8988T (cell line): ENCODE measurements at places on chromosomes 7 and 10.
A peak's percentile ranks its signal among the peaks of the same experiment; 100 is the strongest.

DNA sequence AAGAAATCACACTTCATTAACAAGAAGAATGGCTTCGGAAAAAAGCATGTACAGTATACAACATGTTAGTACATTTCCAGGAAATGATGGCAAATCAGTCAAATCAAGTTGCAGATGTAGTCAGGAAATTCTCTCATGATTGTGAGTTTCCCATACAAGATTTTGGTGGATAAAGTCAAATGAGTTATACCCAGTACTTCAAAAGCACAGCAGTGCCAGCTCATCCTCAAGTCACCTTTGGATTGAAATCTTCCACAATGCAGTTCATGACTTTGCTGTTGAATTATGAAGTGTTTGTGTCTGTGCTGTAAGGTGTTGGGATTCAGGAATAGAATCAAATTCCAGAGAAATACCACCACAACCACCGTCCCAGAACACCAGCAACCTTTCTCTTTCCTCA, 301.3 kb upstream of the BMPER start:
- no peak for DNase-seq

DNA sequence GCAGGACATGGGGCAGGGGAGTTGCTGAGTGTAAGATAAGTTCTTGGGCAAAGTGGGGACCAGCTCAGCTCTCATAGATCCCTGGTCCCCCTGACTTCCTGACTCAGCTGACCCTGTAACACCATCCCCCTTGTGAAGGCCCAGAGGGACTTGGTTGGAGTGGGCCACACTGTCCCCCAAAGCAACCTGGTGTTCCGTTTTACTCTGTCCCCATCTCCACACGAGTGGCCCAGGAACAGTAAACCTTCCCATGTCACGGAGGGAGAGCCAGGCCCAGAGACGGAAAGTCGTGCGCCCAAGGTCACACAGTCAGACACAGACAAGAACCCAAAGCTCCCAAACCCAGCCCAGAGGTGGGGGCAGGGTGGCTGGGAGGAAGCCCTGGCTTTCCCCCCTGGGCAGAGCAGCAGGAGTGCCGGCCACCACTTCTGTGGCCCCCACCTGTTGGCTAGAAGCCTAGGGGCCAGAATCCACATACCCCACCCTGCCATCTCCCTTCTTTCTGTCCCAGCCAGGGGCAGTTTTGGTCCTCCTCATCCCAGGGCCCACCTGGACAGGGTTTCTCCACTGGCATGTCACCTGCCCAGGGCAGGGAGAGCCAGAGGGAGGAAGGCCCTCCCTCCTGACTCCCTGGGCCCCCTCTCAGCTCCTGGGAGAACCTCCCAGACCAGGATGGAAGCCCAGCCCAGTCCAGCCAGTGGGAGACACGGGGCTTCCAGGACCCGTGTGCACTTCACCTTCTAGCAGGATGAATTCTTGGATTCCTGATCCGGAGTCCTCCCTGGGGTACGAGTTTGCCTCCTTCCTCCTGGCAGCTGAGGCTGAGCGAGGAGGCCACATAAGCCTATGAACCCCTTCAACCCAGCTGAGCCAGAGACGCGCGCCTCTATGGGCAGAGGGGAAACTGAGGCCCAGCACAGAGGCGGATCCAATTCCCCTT, 20.6 kb upstream of the VPS37D start:
- no peak for DNase-seq

- DNase-seq, result no peak
These were observed 2.4 kb downstream of the GNG11 start for GRCh38 chr7:93923942-93924341.

GRCh38 chr7:19095353-19095860, 22.0 kb downstream of the TWIST1 start:
- DNase-seq, result no peak

DNA sequence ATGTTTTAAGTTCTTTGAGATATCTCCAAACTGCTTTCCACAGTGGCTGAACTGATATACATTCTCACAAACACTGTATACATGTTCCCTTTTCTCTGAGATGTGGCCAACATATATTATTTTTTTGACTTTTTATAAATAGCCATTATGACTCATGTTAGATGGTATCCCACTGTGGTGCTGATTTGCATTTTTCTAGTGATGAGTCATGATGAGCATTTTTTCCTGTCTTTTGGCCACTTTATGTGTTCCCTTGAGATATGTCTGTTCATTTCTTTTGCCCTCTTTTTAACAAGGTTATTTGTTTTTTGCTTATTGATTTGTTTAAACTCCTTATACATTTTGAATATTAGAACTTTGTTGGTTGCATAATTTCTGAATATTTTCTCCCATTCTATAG, 1055.1 kb downstream of the NXPH1 start:
- no peak for DNase-seq

- DNase-seq, result no peak
These were observed 129.1 kb downstream of the THSD7A start for GRCh38 chr7:11702938-11703337.

GRCh38 chr7:68031180-68031943, 1034.7 kb downstream of the TYW1 start:
- no peak for DNase-seq

DNA sequence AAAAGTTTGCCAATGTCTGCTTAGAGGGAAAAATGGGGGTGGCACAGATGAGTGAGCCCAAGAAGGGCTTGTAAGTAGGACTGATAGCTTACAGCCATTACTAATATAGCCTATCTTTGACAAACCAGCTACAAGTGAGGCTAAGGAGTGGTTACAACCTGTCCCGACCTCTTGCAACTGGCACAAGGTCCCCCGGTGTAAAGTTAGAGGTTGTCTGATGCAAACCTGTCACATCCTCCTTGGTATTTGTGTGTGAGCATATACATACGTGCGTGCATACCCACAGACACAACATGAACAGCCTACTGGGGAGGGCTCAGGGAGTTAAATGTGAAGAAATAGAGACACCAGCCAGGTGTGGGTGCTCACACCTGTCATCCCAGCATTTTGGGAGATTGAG, 14.6 kb downstream of the ADAP1 start:
- DNase-seq, result no peak

DNA sequence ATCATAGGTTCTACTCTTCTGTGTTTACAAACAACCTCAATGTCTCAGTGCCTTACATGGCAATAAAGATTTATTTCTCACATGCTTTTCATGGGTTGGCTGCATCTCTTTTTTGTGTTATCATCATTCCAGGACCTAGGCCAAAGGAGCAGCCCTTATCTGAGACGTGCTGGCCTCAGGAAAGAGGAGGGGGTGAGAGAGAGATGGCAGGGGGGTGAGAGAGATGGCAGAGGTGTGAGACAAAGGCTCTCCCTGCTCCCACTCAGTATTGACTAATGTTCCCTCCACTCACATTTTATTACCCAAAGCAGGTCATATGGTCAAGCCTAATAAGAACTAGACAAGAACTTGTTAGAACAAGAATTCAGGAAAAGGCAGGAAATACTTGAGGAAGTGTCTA, 120.1 kb upstream of the PRR15 start:
- no peak for DNase-seq

DNA sequence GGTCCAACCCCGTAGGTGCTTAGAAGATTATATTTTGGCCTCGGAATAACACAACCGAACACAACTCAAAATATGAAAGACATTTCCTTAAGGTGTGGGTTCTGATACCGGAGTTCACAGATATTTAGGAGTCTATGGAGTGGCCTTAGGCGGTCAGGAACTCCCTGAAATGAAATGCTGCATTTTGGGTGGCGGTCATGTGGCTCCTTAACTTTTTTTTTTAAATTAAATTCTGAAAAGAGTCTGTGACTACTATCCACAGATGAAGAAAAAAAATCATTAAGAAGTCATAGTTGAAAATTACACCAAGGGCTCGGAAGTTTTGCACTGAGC, 290.9 kb upstream of the NFE2L3 start:
- DNase-seq, result no peak

- DNase-seq, result no peak
These were observed 150.4 kb upstream of the PRPS1L1 start for GRCh38 chr7:18177815-18178660.

DNA sequence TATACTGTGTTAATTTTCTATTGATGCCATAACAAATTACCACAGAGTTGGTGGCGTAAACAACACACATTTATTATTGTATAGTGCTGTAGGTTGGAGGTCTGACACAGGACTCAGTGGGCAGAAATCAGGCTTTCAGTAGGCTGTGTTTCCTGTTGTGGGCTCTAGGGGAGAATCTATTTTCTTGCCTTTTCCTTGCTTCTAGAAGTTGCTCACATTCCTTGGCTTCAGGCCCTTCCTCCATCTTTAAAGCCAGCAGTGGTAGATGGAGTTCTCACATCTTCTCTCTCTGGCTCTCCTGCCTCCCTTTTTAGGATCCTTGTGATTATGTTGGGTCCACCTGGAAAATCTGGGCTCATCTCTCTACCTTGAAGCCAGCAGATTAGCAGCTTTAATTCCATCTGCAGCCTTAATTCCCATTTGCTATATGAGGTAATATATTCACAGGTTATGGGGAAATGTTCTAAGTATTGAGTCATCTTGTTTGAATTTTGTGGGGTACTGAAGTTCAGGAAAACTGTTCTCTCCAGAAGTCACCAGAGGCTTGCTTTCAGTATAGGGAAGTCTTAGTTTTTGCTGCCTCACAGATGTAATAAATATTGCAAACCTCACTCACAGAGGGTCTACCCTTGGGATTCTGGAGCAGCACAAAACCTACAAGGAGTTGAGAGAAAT, 38.9 kb downstream of the CCNY start:
- no peak for DNase-seq

DNA sequence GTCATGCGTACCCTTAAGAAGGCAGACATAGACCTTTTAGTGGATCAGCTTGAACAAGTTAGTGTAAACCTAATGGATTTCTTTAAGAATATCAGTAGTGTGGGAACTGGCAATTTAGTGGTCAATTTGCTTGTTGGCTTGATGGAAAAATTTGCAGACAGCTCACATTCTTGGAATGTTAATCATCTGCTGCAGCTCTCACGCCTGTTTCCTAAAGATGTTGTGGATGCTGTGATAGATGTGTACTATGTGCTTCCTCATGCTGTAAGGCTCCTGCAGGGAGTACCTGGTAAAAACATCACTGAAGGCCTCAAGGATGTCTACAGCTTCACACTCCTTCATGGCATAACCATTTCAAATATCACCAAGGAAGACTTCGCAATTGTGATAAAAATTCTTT, 103.4 kb downstream of the ABCA13 start:
- no peak for DNase-seq

DNA sequence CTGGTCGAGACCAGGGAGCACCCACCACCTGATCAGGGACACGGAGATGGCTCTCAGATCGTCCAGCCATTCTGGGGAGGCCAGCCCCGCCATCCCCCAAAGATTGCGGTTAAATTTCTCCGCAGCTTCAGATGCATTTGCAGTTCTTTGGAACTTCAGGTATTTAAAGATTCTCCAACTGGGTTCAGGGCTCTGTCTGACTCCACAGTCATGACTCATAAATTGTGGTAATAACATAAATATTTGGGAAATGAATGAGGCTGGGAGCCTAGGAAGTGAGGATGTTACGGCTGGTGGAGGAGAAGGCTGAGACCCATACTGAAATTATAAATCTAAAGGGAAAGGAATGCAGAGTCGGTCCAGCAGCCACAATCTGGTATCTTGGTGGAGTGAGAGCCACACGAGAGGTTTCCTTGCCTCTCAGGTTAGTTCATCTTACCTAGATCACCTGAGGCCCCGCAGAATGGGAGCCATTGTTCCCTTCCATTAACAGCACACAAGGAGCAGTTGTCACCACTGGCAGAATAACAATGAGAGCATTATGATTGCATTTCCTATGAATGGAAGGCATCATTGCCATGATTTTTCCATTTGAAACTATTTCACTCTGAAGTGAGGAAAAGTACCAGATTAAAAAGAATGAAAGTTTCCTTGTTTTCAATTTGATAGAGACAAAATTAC, 26.7 kb upstream of the DNAJB6 start:
- DNase-seq, result no peak

- no peak for DNase-seq
These were observed 13.7 kb upstream of the CLDN4 start for GRCh38 chr7:73817121-73817520.

GRCh38 chr10:50805981-50806622, 66.4 kb downstream of the ASAH2B start:
- no peak for DNase-seq

DNA sequence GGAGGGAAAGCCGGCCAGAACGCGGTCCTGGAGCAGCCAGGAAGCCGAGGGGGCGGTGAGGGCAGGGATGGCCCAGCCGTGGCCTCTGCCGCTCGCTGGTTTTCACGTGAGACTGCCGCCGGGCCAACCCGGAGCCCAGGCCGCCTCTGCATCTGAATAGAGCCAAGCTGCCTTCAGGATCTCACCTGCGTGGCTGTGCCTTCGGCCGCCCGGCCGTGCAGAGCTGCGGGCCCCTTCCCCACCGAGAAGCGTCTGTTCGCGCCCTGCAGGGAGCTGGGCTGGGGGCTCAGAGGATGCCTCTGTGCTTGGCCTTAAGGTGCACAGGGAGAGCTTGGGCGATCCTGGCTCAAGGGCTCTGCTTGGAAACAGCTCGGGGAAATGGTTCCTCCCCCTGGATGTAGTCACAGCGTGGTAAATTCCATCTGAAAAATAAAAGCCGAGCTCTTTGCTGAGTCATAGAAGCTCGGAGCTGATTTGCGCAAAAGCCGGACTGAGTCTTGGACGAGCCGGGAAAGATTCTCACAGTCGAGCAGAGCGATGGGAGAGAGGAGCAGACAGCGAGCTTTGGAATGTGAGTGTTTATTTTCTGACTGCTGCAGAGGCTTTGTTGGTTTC, at the start of gene JAKMIP3:
Gene JAKMIP3 (plus strand): TSS at position 456 of the 615 bp plus-strand sequence. CDS start 38,863 bp downstream, outside the sequence.
- DNase-seq, result peak; percentile 74

GRCh38 chr7:48045195-48045765, 9.9 kb downstream of the C7orf57 start:
- no peak for DNase-seq

GRCh38 chr7:45384499-45384898, 189.7 kb upstream of the ADCY1 start:
- DNase-seq, result no peak

DNA sequence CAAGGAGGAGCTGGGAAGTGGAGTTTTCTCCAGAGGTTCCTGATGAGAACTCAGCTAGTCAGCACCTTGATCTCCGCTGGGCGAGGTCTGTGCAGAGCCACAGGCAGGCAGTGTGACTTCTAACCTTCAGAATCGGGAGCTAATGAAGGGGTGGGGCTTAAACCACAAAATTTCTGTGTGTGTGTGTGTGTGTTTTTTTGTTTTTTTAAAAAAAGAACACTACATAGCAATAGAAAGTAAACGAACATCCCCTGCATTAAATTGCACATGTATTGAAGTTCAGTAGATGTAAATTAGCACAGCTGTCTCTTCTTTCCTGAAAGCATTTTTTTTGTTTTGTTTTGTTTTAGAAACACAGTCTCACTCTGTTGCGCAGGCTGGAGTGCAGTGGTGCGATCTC, 46.2 kb downstream of the RBM17 start:
- no peak for DNase-seq
